MM.1S (cell line): ENCODE measurements at places on chromosomes 4 and X.
A peak's percentile ranks its signal among the peaks of the same experiment; 100 is the strongest.

DNA sequence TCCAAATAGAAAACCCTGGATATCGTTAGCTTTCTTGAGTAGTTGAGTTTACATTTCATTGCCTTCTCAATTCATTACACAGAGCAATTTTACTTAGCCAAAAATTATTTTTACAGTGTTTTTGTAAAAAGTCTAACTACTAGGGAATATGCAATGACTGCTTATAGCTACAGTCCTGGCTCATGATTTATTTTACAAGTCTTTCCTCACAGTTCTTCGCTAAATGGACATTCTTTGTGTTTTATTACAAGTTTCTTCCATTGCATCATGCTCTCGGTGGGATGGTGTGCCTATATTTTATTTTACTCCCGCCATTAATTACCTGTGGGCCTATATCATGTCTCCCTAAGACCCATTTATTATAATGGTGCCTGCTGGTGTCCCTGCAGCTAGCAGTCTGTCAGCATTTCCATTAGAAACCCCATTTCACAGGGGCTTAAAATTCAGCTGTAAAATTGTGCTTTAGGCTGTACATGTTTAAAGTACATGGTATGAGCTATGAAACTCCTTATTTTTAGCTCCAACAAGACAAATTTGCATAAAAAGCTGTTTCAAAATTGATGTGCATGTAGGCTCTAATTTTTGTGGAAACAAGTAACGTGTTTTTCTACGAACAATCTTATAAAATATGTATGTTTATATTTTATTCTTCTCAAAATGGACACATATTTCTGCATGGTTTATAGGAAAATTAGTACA, 227.4 kb downstream of the SLC7A11 start:
- no peak for DNase-seq

GRCh38 chr4:6250235-6250983, 19.2 kb upstream of the WFS1 start:
- peak; percentile 75 for DNase-seq

DNA sequence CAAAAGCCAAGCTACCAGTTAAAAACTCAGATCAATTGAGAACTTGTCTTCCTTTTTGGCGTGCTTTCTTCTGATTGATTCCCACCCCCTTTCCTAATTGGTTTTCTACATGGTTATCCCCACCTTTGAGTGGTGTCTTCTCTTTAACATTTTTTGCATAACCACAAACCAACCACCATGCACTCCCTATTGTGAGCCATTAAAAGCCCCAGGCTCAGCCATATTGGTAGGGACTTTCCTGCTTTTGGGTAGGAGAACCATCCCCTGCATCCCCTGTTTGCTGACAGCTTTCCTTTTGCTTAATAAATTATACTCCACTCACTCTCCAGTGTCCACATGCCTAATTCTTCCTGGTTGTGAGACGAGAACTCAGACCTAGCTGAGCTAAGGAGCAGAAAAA, 1651.4 kb upstream of the IGFBP7 start:
- no peak for DNase-seq

- no peak for DNase-seq
These were observed 28.2 kb upstream of the CEP135 start for GRCh38 chr4:55920571-55920970.

DNA sequence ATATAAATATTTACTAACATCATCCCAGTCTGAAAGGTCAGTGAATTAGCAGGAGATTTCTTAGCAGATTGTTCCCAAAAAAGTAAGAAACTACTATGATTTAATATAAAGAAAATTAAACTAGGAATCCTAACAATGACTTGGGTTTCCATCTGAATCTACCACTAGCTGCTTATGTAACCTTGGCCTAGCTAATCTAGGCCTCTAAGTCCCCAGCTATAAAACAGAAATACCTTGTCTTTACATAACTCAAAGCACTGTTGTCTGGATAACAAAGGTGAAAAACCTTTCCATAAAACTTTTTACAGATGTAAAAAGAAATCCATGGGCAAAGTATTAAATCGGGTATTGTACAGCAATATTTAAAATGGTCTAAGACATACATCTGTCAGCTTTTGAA, 3.0 kb downstream of the FBXL5 start:
- DNase-seq: no peak

DNA sequence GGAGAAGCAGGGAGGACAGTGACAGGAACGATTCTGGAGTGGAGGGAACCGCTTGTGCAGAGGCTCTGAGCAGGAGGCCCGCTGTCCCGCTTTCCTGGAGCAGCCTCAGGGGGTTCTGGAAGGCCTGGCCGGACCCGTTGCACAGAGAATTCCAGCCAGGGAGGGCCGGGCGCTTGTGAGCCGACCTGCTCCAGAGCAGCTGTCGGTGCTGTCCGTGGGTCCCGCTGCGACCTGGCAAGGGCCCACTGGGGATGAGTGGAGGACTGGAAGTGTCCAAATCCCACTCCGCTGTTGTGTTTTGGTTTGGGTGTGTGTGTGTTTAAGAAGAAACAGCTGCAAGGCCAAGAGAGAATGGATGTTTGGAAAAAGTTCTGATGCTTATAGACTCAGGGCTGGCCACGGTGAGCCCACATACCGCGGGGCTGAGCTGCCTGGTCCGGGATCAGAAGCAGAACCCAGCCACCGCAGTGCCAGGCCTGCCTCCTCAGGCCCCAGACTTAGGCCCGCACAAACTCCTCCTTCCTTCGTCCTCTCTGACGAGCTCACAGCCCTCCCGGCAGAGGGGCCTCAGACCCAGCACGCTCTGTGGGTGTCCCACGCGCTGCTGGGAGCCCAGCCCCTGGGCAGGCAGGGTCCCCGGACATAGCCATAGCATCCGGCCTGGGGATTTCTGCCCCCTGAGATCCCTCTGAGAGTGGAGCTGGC, 73.9 kb downstream of the HTRA3 start:
- no peak for DNase-seq

DNA sequence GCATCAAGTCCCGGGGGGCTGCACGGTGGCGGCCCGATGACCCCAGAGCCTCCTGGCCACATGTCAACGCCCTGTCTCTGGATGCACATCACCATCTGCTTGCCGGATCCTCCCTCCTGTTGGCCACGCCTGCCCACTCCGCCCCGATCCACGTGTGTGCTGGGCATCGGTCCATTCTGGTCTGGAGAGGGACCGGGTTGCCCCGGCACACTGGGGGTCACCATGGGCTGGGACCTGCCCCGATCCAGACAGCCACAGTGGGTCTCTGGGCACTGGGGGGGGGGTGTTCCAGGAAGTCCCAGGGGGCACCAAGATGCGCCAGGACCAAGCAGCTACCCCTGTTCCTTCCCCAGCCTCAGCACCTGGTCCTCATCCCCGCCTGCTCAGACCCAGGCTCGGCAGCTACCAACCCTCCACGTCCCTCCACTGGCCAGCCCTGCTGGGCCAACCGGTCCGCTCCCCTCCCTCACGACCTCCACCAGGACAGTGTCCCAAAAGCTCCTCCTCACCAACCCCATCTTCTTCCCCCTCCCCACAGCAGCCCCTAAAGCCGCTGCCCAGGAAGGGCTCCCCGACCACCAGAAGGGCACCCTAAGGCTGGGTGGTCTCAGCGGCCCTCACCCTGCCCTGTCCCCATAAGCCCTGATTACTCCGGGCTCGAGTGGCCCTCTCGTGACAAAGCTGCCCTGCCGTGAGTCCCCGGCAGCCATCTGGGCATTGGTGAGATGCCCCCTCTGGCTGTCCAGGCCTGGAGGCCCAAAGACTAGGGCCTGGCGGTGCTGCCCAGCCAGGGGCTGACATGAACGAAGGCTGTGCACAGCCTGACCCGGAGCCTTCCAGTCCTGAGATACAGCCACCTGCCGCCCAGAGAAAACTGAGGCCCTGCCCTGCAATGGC, 4.6 kb downstream of the CTBP1 start:
- DNase-seq: no peak

DNA sequence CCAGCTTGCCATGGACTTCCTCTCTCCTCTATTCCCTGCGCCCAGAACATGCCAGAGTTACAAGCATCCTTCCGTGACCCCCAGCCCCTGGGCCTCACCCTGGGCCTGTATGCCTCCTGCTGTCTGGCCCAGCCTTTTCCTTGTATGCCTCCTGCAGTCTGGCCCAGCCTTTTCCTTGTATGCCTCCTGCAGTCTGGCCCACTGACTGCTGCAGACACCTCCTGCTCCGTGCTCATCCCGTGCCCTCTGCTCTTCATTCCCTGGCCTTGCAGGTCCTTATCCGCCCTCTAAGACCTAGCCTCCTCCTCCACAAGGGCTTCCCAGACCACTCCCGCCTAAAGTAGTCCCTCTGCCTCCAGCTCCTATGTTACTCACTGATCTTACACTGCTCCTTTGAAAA, 44.2 kb downstream of the IRF2 start:
- no peak for DNase-seq

DNA sequence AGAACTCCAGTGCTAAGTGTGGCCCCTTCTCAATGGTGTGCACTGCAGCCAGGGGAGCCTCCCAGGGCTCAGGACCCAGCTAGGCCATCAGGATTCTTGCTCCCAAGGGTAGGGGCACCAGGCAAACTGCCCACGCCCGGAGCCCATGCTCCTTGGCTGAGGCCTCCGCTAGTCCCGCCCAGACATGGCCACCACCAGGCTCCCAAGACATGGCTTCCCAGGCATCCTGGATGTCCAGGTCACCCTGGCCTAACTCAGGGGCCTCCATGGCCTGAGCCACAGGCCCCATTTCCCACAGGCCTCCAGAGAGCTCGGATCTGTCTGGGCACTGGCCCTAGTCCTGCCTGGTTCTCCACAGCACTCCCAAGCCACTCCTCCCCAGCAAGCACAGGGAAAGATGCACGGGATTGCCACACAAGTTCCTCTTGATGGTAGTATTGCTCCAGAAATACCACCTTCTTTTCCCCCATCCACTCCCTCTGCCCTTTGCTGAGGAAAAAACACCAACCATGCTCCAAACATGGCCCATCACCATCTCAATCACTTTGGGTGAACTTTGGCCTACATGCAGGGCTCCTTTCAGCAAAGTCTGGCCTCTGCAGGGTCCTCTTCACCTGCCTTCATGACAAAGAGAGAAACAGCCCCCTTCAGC, 274.7 kb upstream of the AGTR2 start:
- no peak for DNase-seq

DNA sequence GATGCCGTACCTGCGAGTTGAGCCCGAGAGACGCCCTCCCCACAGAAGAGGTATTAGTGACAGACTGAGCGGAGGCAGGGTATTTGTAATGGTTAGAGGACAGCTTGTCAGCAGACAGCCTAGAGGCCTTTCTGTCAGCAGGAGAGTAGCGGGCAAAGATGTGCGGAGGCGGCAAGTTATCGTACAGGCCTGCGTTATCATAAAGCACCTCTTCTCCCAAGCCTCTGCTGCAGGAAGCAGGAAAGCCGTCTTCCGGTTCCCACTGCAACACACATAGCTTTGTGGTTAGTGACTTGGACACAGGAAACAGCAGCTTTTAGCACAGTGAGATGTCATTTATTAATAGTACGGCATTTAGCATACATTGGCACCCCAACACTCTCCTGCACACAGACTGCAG, 158.3 kb downstream of the AFAP1 start:
- DNase-seq: no peak

DNA sequence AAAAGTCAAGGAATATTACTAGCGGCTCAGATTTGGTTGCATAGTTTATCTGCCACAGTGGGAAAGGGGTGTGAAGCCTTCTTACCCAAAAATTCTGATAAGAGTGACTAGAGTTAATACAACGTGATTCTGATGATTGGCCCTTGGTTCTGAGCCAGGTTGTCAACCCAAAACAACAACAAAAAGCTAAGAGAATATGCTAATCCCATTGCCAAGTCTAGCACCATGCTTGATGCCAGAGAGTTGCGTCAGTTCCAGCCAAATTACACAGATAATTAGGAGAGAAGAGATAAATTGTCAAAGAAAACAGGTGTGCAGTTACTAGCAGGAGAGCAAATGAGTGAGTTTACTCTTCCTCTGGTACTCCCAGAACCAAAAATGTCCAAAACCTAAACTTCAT, 287.4 kb upstream of the AGA start:
- DNase-seq: no peak

GRCh38 chr4:154019811-154020210, 230.9 kb upstream of the SFRP2 start:
- no peak for DNase-seq

- peak; percentile 37 for DNase-seq
These were observed 34.4 kb upstream of the ANXA3 start for GRCh38 chr4:78517050-78517652.

DNA sequence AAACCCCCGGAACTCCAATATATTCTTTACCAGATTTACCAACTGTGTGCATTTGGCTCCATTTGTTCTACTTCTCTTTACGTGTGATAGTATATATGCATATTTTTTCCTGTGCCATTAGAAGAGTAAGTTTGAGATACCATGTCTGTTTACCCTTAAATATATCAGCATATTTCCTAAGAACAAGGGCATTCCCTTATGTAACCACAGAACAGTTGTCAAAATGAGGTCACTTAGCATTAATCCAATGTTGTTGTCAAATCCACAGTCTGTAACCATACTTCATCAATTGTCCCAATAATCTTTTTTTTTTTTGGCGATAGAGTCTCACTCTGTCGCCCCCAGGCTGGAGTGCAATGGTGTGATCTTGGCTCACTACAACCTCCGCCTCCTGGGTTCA, 55.2 kb downstream of the TBC1D14 start:
- no peak for DNase-seq

DNA sequence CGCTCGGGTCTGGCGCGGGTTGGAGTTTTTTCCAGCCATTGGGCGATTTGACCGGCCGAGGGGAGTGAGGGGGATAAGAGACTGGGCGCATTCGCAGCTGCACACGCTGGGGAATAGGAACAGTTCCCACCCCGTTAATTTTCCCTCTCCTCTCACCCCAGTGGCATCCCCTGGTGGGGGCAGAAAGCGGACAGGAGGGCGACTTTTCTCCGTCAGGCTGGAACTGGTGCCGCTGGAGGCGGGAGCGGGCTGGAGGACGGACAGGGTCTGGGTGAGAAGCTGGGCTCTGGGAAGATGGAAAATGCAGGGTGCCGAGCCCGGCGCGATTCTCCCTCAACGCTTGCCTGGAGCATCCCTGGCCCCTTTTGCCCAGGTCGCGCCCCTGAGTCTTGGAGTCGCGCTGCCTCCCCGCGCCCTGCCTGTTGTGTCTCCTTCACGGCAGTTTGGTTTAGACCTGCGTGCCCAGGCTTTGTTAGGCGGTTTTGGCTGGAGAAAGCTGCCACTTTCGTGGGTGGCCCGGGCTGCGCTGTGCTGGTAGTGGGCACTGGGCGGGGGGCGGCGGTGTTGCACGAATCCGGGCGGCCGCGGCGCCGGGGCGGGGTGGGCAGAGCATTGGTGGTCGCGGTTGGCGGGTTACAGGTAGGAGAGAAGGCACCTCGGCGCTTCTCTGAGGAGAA, 2.0 kb downstream of the ADGRL3 start:
- DNase-seq: no peak

- no peak for DNase-seq
These were observed 1257.0 kb downstream of the NLGN4X start for GRCh38 chrX:4971646-4972045.

- DNase-seq: no peak
These were observed 54.7 kb downstream of the RBPJ start for GRCh38 chr4:26375551-26375950.

- DNase-seq: no peak
These were observed 496.9 kb upstream of the DIPK2B start for GRCh38 chrX:45697591-45697990.

DNA sequence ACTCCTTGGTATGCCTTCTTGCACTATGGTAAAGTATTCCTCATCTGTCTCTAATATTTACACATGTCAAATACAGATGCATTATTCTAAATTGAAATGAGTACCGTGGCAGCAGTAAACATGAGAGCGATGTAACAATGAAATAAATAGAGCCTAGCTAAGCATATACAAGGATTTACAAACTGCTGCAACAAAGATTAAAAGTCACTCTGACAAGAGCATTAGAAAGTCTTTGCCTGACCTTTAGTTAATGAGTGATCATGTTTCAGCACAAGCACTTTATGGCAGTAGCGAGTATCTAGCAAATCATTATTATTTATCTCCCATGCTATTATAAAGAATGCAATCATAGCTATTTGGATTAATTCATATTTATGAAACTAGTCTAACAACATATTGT, 547.0 kb upstream of the NDST4 start:
- no peak for DNase-seq
